NCI-H2029 (cell line): ENCODE measurements at places on chromosomes 13 and 19.

DNA sequence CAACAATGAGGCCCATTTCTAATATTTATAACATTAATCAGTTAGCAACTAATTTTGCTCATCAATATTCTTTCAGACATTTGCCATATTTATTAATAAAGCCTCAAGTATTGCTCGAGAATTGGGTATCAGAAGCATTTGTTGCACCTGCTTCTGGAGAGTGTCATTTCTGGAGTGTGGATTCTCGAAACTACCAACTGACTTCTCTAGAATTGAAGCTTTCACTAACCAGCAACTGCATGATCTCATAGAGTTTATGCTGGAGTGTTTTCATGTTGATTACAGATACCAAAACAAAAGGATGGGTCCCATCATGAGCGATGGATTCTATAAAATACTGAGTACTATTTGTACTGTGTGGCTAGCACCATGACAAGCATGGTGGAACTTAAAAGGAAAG lies 121.0 kb upstream of the SLC7A1 start:
- no peak for DNase-seq

DNA sequence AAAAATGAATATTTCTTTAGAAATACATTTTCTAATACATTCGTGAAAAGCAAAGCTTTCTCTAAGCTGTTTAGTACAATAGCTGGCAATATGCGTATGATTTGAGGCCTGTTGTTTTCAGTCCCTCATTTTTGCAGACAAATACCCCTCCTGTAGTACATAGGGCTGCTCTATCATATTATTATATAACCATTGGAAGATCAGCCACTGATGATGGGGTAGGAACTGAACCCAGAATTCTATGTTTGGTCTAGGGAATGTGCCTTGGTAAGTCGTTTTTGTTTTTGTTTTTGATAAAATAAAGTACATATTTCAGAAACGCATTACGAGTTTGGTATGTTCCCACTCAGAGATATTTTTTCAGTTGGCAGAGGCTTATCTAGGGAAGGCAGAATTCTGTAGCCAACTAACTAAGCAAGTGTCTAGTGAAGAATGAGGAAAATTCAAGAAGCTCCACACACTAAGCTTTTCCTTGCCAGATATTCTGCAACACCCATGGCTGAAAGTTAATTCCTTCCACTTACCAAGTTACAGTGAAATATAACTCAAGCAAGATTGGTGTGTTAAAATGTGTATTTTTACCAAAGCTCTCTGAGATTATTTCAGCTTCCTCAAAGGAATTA lies 656.9 kb upstream of the MIR17HG start:
- no peak for DNase-seq

- no peak for DNase-seq
Observed at GRCh38 chr19:5988517-5989387, 10.8 kb upstream of the RANBP3 start.

GRCh38 chr19:1025960-1026782 lies at the start of gene CNN2:
Gene CNN2 (plus strand): TSS chr19:1026608. CDS start chr19:1026662, 54 bp downstream.
- peak; percentile 45 for DNase-seq

GRCh38 chr13:72462726-72463125 lies 264.7 kb downstream of the MZT1 start:
- no peak for DNase-seq

DNA sequence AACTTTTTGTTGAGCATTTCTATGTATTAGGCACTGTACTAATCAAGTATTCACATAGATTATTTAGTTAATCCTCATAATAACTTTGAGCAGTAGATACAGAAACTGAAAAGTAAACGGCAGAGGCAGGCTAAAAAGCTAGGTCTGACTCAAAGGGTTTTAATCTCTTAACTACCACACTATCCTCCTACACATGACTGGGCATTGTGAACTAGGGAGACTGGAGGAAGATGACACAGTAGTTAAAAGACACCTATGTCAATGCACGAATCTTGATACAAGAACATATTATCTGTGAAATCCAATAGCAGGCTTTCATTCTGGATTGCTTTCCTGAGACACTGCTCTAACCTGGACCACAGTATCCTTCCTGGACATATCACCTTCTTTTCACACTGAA lies 36.3 kb downstream of the MICU2 start:
- no peak for DNase-seq

DNA sequence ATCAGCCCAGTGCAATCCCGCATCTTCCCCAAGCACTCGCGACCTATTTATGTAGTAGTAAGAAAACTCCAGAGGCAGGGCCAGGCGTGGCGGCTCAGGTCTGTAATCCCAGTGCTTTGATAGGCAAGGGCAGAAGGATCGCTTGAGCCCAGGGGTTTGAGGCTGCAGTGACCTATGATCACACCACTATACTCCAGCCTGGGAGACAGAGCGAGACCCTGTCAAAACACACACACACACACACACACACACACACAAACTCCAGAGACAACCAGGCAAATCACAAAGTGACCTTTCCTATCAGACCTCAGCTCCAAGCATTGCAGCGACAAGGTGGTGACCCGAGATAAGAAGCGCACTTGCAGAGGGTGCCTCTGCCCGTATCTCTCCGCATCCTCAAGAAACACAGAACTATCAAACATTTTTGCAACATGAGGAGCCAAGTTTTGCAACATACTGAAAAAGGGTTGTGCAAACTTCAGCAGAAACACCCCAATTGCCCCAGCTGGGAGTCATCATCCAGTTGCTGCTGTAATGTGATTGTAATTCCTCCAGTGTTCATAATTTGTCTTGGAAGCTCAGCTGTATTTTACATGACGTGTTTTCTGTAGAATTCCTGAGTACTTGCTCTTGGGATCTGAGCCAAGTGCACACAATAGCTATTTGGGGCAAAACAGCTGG lies 8.7 kb upstream of the KLF2 start:
- DNase-seq = no peak

DNA sequence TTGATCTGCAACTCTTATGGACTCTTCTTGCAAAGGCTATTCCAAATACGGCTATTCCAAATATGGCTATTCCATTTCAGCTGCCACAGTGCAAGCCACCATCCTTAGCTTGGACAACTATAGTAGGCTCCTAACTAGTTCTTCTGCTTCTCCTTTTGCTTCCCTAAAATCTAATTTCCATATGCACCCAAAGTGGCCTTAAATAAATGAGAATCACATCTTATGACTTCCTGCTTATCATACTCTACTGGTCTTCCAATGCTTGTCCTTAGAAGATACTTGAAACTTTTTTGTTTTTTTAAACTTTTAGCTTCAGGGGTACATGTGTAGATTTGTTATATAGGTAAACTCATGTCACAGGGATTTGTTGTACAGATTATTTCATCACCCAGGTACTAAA lies 4.9 kb downstream of the UCHL3 start:
- no peak for DNase-seq

DNA sequence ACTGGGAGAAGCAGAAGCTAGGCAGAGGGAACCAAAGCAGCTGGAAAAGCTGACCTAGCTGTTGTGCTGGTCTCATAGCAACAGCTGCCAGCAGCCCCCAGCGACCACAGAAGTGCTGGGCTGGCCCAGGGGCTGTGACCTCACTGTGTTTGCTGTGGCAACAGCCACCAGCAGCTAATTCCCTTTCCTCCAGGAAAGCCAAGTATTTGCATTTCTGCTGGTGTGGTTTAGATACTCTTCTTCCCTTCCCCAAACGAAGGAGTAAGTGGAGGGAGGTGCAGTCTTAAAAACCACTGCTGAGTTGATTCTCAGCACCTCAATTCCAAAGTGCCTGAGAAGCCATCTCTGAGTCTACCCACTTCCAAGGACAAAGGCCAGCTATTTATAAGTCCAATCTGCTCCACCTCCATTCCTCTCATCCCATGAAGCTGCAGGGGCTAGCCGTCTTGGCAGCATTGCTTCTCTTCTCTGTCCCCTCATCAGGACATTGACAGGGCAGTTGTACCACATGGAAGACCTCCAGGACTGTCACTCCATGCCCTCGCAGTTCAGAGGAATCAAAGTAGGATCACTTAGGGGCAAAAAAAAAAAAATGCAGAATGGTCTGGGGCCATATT lies 11.5 kb upstream of the CCDC97 start:
- peak; percentile 93 for DNase-seq

DNA sequence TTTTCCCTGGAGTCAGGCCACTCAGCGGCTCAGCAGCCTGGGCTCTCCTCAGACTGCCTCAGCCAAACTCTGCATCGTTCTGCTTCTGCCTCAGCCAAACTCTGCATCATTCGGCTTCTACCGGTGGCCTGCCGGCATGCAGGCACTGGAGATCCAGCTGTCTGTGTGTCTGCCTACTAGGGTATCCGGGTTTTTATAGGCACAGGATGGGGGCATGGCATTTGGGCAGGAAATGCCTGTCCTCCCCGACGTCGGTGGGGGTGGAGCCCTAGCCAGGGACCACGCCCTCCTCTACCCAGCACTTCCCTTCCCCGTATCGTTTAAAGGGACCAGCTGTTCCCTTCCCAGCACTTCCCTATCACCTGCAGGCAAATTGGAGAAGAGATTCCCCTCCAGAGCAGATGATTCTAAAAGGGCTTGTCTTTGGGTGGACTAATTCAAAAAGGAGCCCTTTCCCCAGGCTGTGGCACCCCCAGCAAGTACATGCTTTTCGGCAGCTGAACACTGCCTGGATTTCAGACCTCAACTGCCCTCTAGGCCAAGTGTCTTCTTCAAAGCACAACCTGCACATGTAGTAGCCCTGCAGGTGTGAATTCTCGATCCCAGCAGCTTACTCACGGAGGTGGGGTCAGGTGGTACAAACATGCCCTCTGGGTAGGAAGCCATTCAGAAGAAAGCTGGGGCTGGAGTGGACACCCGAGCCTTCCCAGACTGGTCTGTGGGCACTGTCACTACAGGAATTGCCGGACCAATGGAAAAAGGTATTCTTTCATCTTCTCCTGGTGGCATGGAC lies 25.4 kb upstream of the GPR12 start:
- no peak for DNase-seq

- no peak for DNase-seq
Observed at GRCh38 chr13:41213316-41213715, 18.9 kb upstream of the KBTBD7 start.

GRCh38 chr13:28494504-28494777 lies 487 bp downstream of the FLT1 start:
- no peak for DNase-seq

- no peak for DNase-seq
Observed at GRCh38 chr13:53005626-53006025, 23.0 kb upstream of the OLFM4 start.

DNA sequence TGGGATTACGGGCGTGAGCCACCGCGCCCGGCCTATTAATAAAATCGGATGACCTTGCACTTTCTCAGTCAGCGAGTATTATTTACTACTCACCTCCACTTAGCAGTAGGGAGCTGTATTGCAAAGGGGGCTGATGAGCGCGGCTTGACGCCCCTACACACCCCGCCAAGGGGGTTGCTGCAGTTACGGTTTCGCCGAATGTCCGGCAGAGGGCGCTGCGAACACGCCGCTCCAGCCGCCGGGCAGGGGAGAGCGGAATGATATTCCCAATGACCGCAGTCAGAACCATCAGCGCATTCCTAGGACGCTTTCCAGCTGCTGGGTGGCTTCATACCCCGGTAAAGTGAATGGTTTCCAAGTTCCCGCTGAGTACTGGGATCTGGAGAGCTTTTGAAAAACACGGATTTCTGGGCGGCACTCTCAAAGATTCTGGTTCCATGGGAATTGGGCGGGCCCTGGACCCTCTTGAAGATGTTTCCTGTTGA lies 30.0 kb upstream of the TPT1 start:
- no peak for DNase-seq

DNA sequence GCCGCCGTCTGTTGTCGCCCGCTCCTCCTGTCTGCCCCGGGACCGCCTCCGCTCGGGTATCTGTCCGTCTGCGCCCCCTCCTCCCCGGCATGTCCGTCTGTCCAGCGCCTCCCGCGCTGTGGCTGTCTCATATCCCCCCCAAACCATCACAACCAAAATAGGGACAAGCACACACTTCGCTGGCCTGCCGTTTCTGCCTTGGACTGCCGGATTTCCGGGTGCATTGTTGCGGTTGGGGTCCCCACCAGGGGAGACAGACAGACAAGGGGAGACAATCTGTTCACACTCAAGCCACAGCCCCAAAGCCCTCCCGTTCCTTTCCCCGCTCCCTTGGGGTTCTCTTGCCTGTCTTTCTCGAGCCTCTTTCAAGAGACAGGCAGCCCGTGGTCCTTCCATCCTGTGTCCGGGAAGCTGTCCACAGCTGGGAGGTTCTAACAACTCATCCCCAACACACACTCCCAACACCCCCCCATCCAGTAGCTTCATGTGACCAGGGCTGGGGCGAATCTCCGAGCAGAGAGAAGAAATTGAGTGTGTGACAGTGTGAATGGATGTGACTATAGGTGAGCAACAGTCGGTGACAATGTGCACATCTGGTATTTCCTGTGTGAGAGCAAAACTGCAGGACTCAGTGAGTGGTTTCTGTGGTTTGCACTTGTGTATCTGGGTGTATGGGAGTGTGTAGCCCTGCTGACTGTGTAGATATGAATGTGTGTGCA lies 16.5 kb upstream of the FOSB start:
- DNase-seq = no peak

- no peak for DNase-seq
Observed at GRCh38 chr19:53971673-53972072, 8.9 kb downstream of the CACNG8 start.

GRCh38 chr13:101545521-101545920 lies 93.0 kb downstream of the ITGBL1 start:
- DNase-seq = no peak

- no peak for DNase-seq
Observed at GRCh38 chr19:3458229-3459088, 21.9 kb downstream of the SMIM24 start.

- no peak for DNase-seq
Observed at GRCh38 chr13:79548902-79549301, 67.9 kb downstream of the NDFIP2 start.

DNA sequence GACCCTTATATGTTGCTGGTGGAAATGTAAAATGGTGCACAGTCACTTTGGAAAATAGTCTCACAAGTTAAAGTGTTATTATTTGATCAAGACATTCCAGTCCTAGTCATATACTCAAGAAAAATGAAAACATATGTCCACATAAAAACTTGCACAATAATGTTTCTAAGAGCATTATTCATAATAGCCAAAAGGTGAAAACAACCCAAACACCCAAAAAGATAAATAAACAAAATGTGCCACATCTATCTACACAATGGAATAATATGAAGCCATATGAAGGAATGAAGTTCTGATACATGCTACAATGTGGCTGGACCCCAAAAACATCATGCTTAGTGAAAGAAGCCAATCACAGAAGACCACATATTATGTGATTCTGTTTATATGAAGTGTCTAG lies 14.4 kb upstream of the AKAP8 start:
- no peak for DNase-seq

GRCh38 chr19:31002518-31003244 lies 346.6 kb downstream of the TSHZ3 start:
- no peak for DNase-seq
